ENCODE measurements at places on chromosomes 7 and 10.

GRCh38 chr7:1144269-1144771 is 15.7 kb downstream of the ZFAND2A start:
- no peak for DNase-seq

DNA sequence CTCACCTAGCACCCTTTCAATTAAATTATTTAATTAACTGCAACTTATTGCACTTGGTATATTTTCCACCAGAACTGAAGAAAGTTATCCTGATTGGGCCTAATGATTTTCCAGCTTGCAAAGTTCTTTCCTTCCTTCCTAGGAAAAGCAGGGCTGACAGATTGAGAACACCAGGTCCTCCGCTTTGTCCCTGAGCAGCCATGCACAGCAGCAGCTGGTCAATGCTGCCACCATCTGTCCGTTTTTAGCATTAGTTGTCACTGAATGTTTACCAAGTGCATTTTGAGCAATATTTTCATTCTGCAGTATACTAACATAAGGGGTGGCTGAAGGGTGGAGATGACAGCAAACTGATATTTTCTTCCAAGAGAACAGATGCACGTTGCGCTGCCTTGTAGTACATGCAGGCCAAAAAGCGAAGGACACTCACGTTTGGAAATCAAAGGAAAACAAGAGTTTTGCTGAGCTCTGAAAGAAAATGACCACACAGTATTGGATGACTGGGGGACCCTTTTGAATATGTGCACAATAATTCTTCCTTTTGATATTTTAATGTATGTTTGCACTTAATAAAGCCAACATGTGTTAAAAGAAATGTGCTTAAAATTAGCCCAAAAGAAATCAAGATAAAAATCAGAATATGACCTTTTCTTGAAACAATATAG is 248.8 kb upstream of the PTN start:
- DNase-seq: no peak

- no peak for DNase-seq
Measured at GRCh38 chr7:123271231-123271630, 71.5 kb upstream of the SLC13A1 start.

- DNase-seq: no peak
Measured at GRCh38 chr7:99829524-99830160, 1.8 kb downstream of the CYP3A43 start.

- DNase-seq: no peak
Measured at GRCh38 chr10:16949816-16950215, 132.6 kb upstream of the RSU1 start.

GRCh38 chr7:90843472-90843871 is 247.4 kb downstream of the CDK14 start:
- DNase-seq: no peak

DNA sequence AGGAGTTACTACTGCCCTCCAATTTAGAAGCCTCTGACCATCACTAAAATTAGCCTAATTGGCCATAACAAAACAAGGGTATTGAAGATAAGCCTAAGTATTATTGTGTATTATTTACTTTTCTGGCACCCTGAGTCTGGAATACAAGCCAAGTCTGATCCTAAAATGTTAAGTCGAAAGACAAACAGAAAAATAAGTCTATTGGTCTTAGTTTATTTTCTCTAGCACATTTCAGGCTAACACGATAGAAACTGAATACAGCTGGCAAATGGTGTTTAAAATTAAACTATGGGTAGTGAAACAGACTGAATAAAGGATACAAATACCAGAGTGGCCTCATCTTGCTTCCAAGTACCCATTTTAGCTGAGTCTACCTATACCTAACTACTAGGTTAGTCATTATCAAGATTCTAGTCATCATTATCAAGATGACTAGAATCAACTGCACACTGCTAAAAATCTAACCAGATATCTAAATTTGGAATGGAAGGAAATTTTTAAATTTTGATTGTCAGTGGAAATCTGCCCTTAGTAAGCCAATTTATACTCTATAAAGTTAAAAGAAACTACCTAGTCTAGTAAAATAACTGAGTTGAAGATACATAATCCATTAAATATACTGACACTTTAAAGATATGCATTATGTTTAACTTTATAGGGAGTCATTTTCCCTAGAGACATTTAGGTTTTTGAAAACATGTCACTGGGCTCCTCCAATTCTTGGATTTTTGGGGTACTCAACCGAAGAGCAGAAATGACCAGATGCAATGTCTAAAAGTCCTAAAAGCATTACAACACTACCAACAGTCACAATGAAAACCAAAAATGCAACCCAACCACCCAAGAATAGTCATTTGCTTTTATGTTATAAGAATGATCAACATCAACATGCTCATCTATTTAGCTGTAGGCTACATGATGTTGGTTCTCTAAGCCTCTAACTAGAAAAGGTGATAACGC is 80.9 kb downstream of the NT5C2 start:
- no peak for DNase-seq

- DNase-seq: no peak
Measured at GRCh38 chr10:123262456-123262855, 108.3 kb downstream of the BUB3 start.

DNA sequence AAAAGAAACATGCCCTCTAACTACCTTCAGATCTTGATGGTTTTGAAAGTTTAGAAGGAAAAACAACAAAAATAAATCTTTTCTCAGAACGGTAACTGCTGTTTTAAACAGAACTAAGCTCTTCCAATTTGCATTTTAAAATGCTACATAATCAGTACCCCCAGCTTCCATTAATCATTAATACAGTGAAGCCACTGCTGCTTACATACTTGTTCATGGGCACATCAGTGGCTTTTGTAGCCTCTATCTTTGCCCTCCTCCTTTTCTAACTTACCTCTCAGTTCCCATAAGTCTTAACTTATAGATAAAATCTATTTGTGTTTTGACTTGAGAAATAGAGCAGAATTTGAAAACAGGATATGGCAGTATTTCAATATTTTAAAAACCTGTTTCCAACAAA is 109.1 kb downstream of the POLL start:
- no peak for DNase-seq
